ENCODE measurements at places on chromosomes 12 and 14.

DNA sequence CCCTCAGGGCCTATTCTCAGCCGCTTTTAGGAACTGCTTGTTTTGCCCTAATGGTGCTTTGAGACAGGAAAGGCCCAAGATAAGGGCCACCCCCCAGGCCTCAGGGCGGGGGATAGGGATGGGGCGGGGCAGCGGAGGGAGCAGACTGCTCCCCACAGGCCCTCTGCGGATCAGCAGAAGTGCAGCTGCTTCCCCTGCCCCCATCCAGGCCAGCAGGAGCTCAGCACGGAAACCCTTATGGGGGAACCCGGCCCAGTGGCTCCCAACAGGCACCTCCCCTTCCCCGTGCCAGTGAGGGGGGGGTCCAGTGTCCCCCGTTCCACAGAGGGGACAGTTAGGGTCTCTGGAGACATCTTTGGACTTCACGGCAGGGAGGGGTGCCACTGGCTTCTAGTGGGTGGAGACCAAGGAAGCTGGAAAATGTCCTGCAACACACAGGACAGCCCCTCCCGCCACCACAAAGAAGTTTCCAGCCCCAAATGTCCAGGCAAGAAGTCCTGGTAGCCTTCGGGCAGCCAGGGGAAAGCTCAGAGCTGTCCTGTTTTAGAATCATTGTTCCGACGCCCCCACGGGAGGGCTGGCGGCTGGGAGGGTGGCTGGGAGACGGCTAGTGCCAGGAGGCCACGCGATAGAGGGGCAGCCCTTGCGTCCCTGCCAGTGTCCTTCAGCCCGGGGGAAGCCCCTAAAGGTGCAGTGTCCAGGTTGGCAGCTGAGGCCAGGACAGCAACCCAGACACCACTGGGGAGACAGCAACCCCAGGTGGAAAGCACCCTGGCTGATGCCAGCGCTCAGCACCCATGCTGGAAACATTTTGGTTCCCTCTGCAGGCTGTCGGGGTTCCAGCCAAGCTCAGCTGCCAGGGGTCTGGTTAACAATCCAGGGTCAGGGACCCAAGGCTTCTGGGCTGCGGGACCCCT lies 10.4 kb upstream of the GPR132 start:
- DNase-seq, result peak; percentile 28

- no peak for DNase-seq
These were observed 307.1 kb downstream of the RPL10L start for GRCh38 chr14:46344327-46344937.

DNA sequence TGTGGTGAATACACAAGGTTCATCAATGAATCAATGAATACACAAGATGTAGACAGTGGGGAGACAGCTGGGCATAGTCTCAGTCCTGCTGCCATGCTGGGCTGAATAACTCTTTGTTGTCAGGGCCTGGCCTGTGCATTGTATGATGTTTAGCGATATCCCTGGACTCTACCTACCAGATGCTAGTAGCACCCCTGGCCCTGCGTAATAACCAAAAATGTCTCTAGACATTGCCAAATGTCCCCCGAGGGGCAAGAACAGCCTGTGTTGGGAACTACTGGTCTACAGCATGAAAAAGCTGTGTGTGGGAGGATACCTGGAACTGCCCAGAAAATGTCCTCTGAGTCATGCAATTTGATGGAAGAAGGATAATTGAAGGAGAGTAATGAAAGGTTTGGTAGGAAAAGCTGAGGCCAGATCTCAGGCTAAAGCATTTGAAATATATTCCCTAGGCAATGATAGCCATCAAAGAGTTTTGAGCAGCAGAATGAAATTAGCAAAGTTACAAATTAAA lies 128.2 kb downstream of the TMEM30B start:
- DNase-seq, result no peak

DNA sequence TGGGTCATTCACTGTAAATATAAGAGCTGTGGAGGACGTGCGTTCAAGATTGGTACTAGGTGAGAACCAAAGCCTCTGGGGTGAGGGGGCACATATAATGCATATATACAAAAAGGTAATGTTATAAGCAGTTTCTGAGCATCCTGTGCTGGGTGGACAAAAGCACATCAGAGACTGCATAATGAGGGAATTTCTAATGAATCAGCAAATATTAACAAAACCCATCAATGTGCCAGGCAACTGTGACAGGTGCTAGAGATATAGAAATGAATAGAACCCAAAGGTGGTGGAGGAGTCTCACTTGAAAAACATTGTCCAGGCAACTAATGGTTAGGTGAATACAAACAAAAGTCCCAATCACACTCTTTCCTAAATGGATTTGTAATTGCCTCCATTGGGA lies 74.7 kb downstream of the GPR65 start:
- no peak for DNase-seq

DNA sequence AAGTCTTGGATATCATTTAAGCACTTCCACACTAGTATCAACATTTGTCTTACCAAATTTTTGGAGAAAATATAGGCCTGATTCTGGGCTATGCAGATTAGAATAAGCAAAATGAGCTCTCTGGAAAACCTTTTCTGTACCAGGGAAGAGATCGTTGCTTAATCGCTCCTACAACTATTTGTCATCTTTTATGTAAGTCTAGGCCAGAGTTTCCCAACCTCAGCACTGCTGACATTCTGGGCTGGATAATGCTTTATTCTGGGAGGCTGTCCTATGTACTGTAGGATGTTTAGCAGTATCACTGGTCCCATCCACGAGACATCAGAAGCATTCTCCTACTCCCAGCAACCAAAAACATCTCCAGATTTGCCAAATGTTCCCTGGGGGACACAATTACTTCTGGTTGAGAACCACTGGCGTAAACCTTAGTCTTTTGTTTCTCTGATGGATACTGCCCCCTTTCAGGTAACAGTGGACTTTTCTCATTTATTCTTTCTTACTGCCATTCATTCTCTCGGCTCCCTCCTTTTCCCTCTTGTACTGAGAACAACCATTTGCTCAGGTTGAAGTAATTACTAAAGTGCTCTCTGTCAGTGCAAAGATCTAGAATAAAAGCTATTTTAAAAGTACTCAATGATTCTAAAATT lies 316.9 kb upstream of the E2F7 start:
- no peak for DNase-seq

- no peak for DNase-seq
These were observed 66.3 kb downstream of the RBM19 start for GRCh38 chr12:113899561-113900471.

DNA sequence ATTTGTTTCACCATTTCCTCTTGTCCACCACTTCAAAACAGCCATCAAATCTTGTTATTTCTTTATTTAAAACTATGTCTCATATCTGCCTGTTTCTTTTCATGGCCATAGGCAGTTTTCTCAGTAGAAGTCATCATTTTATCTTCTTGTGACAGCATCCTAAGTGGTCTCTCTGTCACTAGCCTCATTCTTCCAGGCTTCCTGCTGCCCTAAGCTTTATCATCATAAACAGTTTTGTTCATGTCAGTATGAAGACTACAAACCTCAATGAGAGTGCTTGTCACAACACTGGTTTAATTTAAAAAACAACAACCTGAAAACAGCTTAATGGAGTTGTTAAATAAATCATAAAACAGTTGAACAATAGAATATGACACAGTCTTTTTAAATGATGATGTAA lies 387.8 kb upstream of the RPL10L start:
- no peak for DNase-seq

GRCh38 chr12:30201301-30202160 lies 417.8 kb upstream of the TMTC1 start:
- DNase-seq, result no peak

DNA sequence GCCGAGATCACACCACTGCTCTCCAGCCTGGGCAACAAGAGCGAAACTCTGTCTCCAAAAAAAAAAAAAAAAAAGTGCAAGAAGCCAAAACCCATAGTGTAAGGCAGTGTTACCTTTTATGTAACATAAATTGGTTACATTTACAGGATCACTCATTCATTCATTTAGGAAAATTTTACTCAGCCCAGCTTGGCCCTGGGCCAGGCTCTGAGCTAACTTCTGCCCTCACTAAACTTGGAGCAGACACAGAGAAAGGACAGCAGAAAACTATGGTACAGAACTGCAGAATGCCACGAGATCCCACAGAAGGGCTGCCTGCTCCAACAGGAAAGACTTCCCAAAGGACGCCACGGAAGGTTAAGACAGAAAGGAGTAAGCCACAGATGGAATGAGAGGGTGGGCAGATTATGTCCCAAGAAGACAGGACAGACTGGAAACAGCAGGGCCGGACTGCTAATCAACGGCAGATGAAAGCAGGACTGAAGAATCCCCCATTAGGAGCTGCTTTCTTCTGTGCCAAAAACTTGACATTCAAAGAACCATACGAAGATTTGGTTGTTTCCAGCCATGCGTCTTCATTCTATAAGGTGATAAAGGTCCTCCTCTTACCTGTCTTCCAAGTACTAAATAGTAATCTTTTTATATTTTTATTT lies 18.9 kb downstream of the PPP1R13B start:
- DNase-seq, result no peak

Measured in GF-D8 (cell line).